Omental fat pad (tissue), 4 donors: ENCODE measurements at places on chromosomes 3 and 15.

DNA sequence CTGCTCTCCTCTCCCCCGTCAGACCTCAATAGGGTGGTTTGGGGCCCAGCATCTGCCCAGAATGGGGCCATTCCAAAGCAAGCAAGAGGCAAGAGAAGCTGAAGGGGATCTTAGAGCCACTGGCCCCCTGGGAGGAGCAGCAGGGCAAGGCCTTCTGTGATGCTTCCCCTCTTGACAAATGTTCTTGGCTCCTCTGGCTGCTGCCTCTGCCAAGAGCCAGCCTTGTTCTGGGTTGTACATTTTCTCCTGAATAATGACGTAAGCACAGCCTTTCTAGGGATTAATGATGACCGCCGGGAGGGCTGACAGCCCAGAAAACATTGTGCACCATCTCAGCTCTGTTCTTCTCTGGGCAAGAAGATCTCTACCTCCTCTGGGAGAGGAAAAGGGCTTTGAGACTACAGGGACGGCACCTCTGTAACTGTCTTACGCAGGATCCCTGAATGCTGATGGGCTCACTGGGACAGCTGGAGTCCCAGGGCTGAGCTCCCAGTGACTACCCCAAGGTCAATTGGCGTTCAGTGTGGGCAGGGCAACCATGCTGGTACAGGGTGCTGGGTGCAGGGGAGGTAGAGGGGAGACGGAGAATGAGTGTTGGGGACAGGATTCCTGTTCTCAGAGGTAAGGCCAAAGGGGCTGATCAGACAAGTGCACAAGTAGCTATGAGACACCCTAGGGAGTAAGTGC lies 253.3 kb downstream of the FAM43A start:
- DNase-seq = no peak

DNA sequence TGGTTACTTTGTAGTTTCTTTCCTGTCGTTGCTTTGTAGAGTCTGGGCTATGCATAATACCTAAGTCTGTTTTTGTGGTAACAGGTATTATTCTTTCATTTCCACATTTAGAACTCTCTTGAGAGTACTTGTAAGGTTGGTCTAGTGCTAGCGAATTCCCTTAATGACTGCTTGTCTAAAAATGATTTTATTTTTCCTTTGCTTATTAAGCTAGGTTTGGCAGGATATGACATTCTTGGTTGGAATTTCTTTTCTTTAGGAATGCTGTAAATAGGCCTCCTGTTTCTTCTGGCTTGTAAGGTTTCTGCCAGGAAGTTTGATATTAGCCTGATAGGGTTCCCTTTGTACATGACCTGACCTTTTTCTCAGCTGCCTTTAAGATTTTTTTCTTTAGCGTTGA lies 70.1 kb upstream of the SGO1 start:
- DNase-seq = no peak

- no peak for DNase-seq
Observed at GRCh38 chr3:95460274-95460673, 1354.1 kb upstream of the EPHA6 start.

GRCh38 chr3:37944391-37944842 lies 46.2 kb upstream of the VILL start:
- no peak for DNase-seq

DNA sequence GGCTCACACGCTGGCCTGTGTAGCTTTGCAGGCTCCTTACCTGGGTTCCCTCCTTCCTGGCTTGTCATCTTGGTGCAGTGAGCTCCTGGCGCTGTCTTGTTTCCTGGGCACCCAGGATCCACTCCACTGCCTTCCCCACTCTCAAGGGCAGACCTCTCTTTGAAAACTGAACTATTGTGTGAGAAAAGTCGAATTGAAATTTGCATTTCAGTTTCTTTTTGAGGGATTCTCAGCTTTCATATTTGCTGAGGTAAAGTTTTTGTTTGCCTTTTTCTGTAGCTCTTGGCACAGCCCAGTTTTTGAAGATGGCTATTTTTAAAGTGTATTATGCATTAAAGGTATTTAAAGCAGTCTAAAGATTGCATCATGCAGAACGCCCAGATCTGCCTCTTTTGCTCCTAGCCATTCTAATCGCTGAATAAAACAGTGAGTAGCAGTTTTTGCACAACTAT lies 70.1 kb downstream of the CCK start:
- no peak for DNase-seq

GRCh38 chr15:53576841-53577240 lies 182.6 kb downstream of the WDR72 start:
- no peak for DNase-seq

DNA sequence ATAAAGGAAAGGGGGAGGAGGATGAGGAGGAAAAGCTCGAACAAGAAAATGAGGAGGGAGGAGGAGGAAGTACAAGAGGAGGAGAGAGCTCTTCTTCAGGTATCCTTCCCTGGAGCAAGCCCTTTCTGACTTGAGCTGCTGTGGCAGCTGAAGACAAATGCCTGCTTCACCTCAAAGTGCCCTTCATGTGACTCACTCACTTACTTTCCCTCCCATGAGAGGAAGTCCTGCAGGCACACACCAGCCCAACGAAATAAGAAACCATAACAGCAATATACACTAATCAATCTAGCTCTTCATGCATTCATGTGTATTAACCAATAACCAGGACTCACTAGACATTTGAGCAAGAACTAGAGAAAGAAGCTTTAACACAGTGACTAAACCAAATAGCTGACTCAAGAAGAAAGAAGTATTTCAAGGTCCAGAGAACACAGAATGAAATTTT lies 251.9 kb downstream of the IGSF11 start:
- DNase-seq = no peak

- DNase-seq = no peak
Observed at GRCh38 chr3:118181274-118181673, 853.4 kb downstream of the IGSF11 start.

GRCh38 chr15:66142285-66142684 lies 111.3 kb downstream of the MEGF11 start:
- DNase-seq = no peak

GRCh38 chr3:104746056-104746455 lies 620.7 kb upstream of the ALCAM start:
- no peak for DNase-seq

DNA sequence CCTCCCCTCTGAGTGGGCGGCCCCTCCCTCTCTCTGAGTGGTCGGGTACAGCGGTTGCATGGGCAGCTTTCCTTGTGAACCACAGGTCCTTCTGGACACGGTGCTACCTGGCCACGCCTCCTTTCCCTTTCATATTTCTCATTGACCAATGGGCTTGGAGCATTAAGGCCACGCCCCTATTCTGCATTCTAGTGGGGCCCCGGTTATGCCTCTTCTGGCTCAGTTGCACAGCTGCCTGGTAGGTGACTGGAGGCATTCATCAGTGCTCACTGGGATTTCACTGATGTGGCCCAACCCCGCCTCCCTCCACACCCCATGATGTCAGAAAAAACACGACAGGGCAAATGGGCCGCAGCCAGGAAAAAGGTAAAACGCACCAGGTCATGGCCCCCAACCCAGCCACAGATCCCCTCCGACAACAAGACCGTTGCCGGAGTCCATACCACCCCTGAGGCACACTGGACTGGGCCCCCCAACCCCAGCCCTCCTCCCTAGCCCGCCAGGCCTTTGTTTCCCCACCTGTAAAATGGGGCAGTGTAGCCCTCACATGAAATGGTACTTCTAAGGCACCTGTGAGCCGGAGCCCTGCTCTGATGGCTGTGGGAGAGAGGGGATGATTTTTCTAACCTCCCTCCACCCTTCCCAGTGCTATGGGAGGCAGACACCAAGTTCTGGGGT lies 26.3 kb downstream of the NGRN start:
- no peak for DNase-seq

DNA sequence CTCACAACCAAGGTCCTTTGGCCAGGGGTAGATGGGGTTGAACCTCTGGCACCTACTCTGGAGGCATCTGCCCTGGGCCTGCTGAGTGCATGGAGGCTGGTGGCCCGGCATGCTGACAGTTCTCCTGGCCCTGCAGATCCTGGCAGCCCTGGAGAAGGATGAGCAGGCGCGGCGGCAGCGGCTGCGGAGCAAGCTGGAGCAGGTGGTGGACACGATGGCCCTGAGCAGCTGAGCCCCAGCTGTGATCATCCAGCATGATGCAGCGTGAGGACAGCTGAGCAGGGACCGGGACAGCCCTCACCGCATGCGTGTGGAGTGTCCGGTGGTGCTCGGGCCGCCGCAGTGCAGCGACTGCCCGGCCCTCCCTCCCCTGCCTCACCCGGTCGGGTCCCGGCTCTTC lies 50.9 kb downstream of the PLXNA1 start:
- no peak for DNase-seq

DNA sequence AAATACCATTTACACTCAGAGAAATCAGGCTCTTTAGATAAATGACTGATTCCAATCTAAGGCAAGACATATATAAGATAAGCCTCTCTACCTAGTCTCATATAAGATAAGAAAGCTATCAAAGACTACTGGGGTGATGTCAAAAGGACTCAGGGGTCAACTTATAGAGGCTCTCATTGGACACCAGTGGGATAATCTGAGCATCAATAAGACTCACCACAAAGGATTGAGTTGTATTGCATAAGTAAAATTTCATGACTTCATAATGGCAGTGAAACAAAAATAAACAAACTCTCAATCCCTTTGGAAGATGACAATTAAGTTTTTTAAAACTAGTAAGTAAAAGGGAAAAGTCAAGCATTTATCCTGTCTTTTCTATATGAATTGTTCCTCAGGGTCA lies 317.8 kb downstream of the SHQ1 start:
- DNase-seq = no peak
